ENCODE measurements at places on chromosomes 11 and 22.

DNA sequence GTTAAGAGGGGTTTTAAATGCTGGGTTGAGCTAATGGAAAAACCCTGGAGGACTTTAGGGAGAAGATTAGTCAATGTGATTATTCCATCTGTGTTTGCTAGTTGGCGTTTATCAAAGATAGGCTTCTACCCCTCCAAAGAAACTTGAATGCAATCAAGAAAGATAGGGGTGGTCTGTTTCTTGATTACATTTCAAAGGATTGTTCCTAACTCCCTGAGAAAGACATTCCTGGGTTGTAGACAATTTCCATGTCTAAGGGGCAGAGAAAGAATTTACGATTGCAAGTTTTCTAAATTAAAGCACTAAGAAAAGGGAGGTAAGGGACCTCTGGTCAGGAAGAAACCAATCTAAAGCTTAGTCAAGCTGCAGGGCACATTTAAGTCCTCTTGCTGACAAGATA is 2268.7 kb downstream of the LRRC4C start:
- no peak for DNase-seq

- DNase-seq, result no peak
Observed at GRCh38 chr11:6943131-6943530, 16.9 kb downstream of the ZNF215 start.

DNA sequence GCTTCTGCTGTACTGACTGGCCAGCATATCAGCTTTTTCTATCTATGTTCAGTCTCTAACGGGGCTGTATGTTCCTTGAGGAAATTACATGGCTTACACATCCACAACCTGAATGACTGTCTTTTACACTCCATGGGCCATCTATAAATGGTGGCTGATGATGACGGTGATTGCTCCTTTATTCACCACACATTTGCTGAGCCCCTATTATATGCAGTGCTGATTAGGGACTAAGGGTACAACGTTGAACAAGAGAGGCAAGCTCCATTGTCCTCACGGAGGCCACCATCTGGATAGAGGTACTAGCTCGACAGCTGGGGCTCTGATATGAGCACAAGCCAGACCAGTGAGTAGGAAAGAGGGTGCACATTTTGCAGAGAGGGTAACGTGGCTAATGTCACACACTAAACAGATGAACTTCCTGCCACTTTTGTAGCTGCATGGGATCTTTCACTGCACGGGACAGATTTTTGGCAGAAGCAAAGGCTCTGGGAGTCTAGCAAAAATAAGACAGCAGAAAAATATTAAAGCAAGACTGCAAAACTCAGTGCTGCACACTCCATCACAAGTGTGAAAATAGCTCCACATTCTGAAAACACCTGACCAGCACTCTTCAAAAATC is 30.6 kb downstream of the DRD2 start:
- DNase-seq, result no peak

DNA sequence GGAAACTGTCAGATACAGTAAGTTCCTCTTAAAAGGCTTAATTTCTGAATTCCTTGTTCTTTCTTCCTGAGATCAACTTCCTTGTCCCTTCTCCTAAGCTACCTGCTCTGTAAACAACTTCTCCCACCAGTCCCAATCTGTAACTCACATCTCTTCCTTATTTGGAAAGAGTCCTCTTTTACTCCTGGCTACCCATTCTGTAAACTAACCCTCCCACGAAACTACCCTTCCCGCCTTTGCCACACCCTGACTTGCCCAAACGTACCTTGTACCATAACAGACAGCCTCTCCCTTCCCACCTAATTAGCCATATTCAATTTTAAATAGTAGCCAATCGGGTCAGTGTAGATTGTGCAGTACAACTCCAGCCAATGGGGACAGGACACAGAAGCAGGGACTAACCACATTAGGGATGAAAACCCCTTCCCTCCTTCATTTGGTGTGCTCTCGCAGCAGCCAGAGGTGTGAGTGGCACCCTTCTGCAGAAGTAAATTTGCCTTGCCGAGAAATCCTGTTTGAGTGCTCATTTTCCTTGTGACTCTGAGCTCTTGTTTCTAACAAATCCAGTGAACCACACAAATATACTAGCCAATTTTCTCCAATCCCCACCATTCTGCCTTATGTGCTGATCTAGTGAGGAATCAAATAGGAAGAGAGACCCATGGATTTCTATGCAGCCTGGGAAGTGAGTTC is 49.5 kb downstream of the ZNF280B start:
- no peak for DNase-seq

DNA sequence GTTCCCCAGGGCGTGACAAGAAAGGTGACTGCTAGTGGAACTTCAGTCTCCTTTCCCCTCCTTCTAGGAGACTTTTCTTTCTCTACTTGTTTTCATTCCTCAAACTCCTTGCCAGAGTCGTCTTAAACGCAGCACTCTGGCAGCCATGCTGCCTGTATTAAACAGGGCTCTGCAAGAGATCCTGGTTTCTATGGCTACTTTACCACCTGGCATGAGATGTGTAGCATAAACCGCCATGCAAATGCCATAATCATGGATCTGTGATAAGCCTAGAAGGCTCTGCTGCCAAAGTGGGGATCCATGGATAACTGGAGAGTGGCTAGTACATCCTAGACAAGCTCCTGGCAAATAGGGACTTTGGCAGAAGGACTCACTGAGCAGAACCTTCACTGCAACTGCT is 321.1 kb downstream of the CADM1 start:
- no peak for DNase-seq

DNA sequence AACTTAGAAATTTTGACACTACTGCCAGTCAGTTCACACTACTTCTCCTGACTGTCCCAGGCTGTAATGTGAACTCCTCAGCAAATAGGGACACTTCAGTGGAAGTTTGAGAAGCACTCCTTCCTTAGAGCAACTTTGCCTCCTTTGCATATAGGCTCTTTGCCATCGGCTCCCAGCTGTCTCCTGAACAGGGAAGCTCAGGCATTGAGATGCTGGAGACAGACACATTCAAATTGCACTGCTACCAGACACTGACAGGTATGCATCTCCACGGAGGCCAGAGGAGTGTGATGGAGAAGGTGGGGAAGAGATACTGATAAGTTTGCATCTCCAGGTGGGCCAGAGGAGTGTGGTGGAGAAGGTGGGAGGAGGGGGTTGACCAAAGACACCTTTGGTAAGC is 1.4 kb downstream of the TRAPPC4 start:
- DNase-seq, result no peak

DNA sequence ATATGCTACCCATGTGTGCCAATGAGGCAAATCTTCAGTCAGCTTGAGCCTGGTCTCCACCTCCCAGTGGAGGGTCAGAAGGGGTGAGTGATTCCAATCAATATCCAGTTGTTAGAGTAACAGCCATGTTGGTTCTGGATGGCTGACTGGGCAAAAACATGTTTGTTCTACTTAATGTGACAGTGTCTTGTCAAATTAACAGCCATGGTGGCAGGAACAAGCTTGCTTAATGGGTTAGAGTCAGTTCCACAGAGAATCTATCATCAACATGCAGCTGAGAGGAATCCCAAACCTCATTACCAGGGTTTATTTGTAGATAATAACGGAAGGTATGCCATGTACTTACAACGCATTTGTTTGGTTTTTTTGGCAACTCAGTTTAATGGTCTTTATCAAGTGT is 133.2 kb downstream of the SLC17A6 start:
- no peak for DNase-seq

DNA sequence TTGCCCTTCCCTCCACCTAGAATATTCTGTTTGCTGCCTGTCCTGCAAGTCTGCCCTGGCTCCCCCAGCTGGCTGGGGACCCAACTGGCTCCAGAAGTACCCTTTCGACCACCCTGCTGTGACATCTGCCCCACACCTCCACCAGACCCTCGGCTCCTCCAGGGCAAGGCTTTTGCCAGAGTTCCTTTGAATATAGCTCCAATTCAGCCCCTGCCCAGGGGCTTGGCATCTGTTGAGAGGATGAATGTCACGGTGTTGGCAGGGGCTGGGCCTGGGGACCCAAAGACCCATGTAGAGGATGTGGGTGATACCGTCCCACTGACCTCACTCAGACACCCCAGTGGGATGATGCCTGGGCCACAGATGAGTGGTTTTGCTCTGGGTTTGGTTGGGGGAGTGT is 4.0 kb downstream of the NLRP6 start:
- DNase-seq, result no peak

DNA sequence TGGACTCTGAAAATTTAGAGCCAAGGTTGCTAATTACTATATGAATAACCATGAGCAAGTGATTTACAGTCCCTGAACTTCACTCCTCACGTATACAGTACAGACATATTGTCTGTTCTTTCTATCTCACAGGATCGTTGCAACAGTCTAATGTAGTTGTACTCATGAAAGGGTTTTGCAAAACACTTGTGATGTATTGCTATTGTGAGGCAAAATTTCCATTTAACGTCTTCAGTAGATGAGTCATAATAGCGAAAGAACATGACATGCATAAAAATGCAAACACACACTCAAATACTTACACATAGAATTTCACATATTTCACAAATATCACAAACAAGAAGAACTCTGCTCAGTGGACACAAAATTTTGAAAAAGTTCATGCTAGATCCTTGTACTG is 134.6 kb upstream of the TRPC6 start:
- DNase-seq, result no peak

- DNase-seq, result no peak
Observed at GRCh38 chr11:92627615-92628256, 341.7 kb upstream of the MTNR1B start.

GRCh38 chr11:116865696-116866095 is 28.3 kb upstream of the APOA1 start:
- DNase-seq, result no peak

DNA sequence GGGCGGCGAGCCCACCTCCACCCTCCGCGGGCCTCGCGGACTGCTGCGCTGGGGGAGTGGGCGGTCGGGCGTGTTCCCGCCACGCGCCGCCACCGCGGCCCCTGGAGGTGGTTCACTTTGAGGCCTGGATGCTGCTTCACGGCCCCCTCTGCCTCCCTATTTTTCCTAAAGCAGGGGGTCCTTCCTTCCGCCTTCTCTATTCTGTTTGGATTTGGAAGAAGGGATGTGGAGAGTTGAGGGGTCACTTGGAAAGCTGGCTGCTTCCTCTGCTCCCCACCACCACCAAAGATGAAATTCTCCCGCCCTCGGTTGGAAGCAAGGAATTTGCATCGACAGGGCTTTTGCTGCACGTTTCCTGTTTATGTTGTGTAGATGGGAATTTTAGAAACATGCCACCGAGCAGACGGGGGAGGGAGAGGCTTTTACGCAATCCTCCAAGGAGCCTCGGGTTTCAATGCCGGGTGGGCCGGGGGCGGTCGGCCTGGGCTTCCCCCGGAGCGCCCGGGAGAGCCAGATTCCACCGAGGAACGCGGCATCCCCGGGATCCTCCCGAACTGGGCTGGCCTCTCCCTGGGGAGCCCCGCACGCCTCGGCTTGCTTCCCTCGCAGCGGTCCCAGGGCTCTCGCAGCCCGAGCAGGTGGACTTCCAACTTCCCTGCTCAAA is 403 bp upstream of the SBF2 start:
- DNase-seq, result no peak

- DNase-seq, result no peak
Observed at GRCh38 chr11:132496341-132496740, 1036.0 kb downstream of the OPCML start.

- no peak for DNase-seq
Observed at GRCh38 chr11:95466416-95466815, 235.4 kb upstream of the SESN3 start.
